Cortex of kidney (tissue), 1 donor: ENCODE measurements at places on chromosomes 2 and 18.

- no peak for DNase-seq
Measured at GRCh38 chr18:21272016-21272579, 30.1 kb downstream of the GREB1L start.

DNA sequence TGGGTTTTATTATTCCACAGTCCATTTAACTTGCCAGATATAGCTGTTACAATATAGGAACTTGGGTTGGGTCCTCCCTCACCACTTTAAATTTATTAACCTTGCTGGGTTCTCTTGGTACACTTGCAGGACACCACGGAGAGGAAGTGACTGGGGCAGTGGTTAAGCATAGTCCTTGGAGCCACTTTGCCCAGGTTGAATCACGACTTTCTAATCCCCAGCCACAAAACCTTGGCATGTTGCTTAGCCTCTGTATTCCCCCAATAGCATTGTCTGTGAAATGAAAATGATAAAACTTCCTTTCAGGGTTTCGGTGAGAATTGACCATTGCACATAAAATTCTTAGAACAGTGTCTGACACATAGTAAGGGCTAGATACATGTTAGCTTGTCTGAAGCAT is 221.2 kb downstream of the IRS1 start:
- no peak for DNase-seq

GRCh38 chr2:169683054-169683424 is 11.2 kb downstream of the CFAP210 start:
- no peak for DNase-seq

DNA sequence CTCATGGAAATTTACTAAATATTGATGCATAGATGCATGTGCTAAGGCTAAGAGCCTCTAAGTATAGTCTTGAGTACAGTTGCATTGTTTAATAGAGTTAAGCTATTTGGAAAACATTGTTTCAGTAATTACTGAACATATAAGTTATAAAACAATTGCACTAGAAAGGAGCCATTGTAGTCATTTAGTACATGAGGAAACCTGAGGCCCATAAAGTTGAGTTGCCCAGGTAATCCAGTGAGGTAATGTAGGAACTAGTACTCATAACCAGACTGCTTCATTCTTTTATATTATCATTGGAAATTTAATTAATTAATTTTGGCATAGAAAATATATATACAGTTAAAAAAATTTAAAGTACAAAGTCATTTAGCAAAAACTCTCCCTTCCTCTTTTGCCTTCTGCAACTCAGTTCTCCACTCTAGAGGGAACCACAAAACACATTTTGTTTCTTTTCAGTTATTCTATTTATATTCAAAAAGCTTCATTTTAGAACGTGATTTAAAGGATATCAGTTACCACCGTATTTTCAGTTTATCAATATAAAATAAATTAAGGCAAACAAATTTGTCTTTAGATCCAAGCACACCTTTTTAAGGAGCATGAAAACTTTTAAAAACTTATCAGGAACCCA is 27.8 kb upstream of the TBR1 start:
- DNase-seq = no peak

- DNase-seq = no peak
Measured at GRCh38 chr2:132692816-132693215, 22.8 kb upstream of the LYPD1 start.

- DNase-seq = no peak
Measured at GRCh38 chr2:111160758-111161157, 40.0 kb downstream of the BCL2L11 start.

- no peak for DNase-seq
Measured at GRCh38 chr2:229818230-229818629, 103.6 kb downstream of the TRIP12 start.
